ENCODE measurements at places on chromosomes 11 and 22. TPM values are rescaled to one million over a fixed set of nuclear protein-coding genes. Genes with fewer than 3 reads are reported as not detected.

DNA sequence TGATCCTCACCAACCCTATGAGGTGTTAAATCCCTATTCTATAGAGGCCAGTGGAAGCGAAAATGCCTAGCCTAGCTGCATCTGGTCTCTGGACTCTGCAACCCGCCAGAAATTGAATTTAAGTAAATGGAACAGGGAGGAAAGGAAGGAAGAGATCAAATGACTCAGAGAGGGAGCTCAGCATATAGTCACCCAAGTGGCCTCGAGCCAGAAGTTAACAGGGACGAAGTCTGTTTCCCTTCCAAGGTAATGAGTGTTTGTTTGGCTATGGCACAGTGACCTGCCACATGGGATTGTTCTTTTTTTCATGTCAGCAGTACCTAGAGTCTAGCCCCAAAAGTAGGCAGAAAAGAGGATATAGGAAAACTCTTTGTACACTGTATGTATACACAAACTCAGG lies 66.3 kb downstream of the PAK1 start:
- DNase-seq: peak; percentile 40

- DNase-seq: no peak
These were observed 50.9 kb upstream of the PGR start for GRCh38 chr11:101180481-101180880.

- DNase-seq: no peak
These were observed 3.0 kb downstream of the TRIM29 start for GRCh38 chr11:120134931-120135228.

DNA sequence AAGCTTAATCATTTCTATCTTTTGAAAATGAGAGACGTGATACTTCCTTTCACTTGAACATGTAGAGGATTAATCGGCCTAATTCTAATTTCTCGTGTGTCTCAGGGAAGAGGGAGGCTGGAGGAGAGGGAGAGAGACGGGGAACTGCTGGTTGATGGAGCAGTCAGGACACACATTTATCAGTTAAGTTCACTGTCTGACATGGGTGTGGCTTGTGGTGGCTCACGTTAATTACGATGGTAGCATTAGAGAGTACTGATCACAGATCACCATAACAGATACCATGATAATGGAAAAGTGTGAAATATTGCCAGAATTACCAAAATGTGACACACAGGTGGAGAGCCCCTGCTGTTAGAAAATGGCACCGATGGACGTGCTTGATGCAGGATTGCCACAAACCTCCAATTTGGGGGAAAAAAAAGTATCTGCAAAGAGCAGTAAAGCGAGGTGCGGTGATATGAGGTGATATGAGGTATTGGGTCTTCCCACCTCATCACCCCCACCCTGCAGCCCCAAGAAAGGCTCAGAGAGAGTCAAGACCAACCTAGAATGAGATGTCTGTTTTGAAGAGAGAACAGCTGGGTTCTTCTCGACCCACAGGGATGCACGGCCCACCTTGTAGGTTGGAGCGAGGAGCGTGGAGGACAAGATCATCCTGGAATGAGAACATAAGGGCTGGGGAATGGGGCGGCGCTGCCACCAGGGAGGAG lies 19.7 kb downstream of the ZBED4 start:
- DNase-seq: no peak

GRCh38 chr22:21959274-21960074 lies 6.8 kb upstream of the PPM1F start:
- no peak for DNase-seq

DNA sequence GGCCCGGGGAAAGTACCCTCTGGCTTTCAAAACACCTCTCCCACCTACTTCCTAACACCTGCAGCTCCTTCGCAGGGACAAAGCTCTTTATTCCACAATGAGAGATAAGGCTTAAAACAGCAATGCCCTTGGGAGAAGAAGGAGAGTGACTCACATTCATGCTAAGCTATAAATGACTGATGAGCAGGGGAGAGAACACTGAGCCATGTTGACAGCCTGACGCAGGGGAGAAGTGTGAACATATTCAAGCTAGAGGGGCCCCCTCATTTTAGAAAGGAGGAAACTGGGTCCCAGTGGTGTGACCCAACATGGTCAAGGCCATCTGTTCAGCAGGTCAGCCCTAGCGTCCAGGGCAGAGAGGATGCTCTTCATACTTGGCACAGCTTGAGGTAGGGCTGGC lies 171.8 kb downstream of the DSCAML1 start:
- DNase-seq: no peak

DNA sequence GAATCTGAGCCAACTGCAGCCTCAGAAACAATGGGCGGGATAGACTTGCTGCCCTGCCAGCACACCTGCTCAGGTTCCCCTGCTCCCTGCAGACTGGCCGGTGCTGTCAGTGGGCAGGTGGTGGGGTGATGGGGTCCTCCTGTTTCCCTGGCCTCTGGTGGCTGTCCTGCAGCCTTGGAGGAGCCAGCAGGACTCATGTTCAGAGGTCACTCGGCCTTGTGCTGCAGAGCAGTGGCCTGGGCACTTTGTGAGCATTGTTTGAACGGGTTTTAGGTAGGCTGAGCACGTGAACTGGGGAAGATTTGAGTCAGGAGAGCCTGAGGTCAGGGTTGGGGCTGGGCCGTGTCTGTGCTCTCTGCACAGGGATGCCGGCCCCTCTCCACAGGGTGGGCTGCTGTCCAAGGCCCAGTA lies 17.6 kb downstream of the PPIL2 start:
- DNase-seq: no peak

DNA sequence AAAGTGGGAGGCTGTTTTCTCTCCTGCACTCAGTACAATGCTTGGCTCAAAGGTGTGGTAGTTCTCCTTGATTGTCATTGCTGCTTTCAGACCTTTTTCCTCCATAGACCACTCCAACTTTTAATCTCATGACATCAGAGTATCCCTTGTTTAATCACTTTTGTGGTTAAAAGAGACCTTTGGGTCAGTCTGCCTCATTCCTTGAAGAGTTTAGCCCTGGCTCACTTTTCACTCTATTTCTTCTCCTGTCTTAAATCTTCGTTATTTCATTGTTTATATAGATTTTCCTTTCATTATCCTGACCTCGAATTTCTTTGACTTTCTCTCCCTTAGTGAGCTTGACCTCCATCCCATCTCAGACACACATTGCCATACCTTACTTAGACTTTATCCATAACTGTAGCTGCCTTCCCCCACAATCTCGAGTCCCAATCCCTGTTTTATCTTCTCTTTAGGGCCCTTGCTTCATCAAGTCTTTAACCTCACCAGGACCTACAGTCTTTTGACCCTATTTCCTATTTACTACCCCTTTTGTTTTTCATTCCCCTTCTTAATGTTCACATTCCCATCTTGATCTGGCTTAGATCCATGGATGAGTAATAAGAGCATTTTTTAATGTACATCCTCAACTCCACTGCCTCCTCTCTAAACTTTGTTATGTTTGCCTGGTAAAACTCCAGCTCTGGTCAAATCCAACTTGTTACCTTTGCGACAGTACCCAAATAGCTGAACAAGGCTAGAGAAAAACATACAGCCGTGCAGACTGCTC lies 9.5 kb downstream of the ATXN10 start:
- DNase-seq: no peak

DNA sequence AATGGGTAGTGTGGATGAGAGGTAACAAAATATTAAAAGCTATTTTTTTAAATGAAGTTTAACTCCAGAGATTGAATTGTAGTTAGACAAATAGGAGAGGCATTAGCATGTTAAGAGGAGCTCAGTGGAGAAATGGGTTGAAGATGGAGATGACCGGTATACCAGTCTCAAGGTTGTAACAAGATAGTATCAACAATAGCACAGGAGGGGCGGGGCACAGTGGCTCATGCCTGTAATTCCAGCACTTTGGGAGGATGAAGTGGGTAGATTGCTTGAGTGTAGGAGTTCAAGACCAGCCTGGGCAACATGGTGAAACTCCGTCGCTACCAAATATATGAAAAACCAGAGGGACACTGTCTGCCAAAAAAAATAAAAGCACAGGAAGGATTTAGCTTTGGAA lies 6.0 kb upstream of the ANKRD42 start:
- no peak for DNase-seq

DNA sequence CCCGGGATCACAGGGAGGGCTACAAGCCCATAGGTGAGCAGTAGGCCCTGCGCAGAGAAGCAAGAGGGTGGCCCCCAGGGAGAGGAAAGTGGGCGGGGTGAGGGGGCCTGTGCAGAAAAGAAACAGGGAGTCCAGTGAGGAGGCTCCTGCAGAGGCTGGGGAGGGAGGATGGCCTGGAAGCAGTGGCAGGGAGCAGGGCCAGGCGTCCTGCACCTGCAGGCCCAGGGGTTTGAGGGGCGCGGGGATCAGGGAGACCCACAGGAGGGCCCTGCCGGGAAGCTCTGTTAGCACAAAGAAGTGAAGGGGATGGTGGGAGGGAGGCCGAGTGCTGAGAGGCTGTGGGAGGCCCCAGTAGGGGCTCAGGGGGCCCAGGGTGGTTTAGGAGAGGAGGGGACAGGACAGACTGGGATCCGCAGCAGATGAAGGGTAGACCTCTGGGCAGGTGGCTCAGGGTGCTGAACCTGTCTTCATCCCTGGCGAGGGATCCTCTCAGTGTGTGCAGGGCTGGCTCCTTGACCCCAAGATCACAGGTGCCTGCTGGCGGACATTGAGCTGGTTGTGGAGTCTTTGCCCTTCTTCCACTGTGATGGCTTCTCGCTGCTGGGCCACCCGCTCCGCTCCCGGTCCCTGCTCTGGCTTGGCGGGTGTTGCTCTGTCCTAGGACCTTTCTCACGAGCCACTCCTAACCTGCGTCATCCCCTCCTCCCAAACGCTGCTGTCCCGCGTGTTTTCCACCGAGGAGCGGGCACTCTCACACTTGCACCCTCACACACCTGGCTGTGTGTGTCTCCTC lies 31.8 kb upstream of the CELSR1 start:
- no peak for DNase-seq

DNA sequence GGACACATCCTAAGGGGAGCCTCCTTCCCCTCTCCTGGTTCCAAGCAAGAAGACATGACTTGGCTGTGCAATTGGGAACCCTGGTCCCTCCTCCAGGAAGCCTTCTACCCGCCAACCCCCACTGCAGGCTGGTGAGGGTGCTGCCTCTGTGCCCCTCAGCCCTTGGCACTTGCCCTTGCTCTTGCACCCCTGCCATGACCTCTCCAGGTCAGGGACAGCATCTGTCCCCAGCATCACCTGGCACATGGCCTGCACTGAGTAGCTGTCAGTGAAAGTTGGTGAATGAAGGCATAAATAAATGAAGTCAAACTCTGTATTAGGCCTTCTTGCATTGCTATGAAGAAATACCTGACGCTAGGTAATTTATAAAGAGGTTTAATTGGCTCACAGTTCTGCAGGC lies 1.9 kb upstream of the GTSE1 start:
- no peak for DNase-seq

DNA sequence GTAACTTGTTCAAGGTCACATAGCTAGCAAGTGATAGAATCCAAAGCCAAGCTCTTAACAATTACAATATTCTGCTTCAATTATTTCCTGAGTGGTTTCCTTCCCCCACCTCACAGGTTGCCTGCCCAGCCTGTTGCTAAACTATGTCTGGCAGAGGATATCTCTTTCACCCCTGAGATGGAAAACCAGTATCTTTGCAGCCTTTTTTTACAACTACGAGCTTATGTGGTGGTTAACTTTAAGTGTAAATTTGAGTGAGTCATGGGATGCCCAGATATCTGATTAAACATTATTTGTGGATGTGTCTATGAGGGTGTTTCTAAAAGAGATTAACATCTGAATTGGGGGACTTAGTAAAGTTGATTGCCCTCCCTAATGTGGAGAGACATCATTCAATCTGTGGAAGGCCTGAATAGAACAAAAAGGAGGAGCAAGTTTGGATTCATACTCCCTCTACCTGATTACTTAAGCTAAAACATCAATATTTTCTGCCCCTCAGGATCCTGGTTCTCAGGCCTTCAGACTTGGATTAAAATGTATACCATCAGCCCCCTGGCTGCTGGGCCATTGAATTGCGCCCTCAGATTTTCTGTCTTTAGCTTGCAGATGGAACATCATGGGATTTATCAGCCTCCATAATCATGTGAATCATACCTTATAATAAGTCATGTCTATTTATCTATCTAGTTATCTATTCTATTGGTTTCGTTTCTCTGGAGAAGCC lies 911.9 kb downstream of the METTL15 start:
- no peak for DNase-seq

DNA sequence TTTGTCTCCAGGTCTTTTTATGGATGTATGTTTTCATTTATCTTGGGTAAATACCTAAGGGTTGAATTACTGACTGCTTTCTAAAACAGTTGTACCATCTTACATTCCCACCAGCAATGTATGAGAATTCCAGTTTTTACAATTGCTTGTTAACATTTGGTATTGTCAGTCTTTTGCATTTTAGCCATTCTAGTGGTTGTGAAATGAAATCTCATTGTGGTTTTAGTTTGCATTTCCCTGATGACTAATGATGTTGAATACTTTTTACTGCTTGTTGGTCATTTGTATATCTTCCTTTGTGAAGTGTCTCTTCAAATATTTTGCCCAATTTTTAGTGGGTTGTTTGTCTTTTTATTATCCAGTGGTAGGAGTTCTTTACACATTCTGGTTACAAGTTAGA lies 92.8 kb downstream of the ARFGAP2 start:
- DNase-seq: no peak

- no peak for DNase-seq
These were observed 727.1 kb downstream of the NELL1 start for GRCh38 chr11:21396342-21397008.

- DNase-seq: peak; percentile 70
These were observed 114.7 kb downstream of the CSTPP1 start for GRCh38 chr11:47051217-47051616.

DNA sequence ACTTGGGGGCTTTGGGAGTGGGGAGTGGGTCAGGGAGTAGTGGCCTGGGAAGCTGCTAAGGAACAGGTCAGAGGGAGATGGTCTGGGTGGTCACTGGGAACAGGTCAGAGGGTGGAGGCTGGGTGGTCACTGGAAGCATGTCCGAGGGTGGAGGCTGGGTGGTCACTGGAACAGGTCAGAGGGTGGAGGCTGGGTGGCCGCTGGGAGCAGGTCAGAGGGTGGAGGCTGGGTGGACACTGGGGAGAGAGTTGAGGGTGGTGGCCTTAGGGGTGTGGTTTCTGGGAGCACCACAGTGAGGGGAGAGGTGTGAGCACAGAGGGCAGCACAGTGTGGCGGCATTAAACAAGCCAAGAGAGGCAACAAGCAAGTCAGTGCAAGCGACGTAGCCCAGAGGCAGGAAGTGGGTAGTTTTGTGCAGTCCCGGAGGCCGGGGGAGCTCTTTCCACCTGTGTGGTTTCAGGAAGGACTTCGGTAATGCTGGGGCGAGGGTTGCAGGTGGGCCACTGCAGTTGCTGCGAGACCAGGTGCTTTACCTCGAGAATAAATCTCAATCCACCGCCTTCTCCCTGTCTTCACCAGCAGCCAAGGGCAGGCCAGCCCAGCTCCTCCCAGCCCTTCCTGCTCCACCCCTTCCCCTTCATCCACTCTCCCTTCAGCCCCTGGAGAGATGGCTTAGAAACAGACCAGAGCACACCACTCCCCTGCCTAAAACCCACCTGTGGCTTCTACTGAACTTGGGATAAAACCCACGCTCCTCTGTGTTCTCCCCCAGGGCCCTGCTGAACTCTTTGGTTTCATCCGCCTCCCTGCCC lies 3.2 kb upstream of the CACNA1I start:
- DNase-seq: no peak

DEPDC5 gene
- 13.8 TPM for polyA plus RNA-seq

SYCE3 gene
- not detected for polyA plus RNA-seq

SPTBN2 gene
- polyA plus RNA-seq: 14.9 TPM

CCDC89 gene
- polyA plus RNA-seq: 2.2 TPM

MCHR1 gene
- polyA plus RNA-seq: 0.45 TPM

FZD4 gene
- polyA plus RNA-seq: 31.9 TPM
